ENCODE measurements at places on chromosomes 2 and 18. TPM values are rescaled to one million over a fixed set of nuclear protein-coding genes. Genes with fewer than 3 reads are reported as not detected.

Gene BABAM2
- total RNA-seq = 16.3 TPM

Gene SYT4
- total RNA-seq = not detected

Gene DPP10
- total RNA-seq = not detected

Gene GEN1
- 8.5 TPM for total RNA-seq

Gene NEU2
- not detected for total RNA-seq

Gene HOXD4
- 0.56 TPM for total RNA-seq

Gene PROKR1
- not detected for total RNA-seq

Gene TMEM169
- total RNA-seq = 0.28 TPM

Gene ACTR1B
- 66.5 TPM for total RNA-seq

Gene UGT1A8
- total RNA-seq = not detected

Gene RSAD2
- 0.85 TPM for total RNA-seq

Gene VIL1
- under 0.01 TPM for total RNA-seq

Gene UPP2
- not detected for total RNA-seq

Gene TXNDC2
- not detected for total RNA-seq

Gene TLX2
- total RNA-seq = under 0.01 TPM

All from regular cardiac myocyte (primary cell).